Fibroblast of the aortic adventitia (primary cell): ENCODE measurements at places on chromosomes 13 and 19. TPM values are rescaled to one million over a fixed set of nuclear protein-coding genes. Genes with fewer than 3 reads are reported as not detected.

- no peak for DNase-seq
Measured at GRCh38 chr19:11356676-11357550, 1.7 kb downstream of the PLPPR2 start.

GRCh38 chr19:4831304-4831978 is at the start of gene TICAM1:
Gene TICAM1 (minus strand): TSS chr19:4831712. CDS start chr19:4818377, 13,335 bp downstream.
- DNase-seq: peak; percentile 68

- no peak for DNase-seq
Measured at GRCh38 chr19:8525401-8525684, 11.4 kb upstream of the ZNF414 start.

- DNase-seq: no peak
Measured at GRCh38 chr13:102548811-102549210, 48.0 kb upstream of the TPP2 start.

- DNase-seq: no peak
Measured at GRCh38 chr19:51329411-51329810, 12.5 kb downstream of the VSIG10L start.

GRCh38 chr13:36129539-36129938 is 1.6 kb downstream of the DCLK1 start:
- no peak for DNase-seq

DNA sequence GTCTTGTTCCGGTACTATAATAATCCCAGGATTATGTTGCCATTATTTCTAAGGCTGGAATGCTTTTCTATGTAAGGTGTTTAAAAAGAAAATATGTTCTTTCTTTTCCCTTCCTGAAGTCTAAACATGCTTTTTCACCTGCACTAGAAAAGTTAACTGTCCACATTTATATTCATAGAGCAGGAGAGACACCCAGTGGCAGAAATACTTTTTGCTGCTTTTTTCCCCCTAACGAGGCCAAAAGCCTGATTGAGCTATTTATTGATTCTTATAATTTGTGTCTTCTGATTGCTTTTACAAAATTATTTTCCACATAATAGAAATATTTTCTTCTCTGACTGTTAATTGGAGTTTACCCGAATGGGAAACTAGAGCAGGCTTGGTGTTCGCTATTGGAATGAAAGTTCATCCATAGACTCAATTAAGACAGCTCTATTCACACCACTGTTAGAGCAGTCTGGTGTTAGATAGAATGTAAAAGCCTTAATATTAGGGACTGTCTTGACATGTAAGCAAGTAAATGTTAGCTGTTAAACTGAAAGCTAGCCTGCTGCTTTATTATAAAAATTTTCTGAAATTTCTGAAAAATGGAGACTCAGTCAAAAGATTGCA is 15.8 kb downstream of the GPR180 start:
- peak; percentile 47 for DNase-seq

GRCh38 chr13:87094646-87095045 is 576.5 kb upstream of the SLITRK5 start:
- no peak for DNase-seq

GRCh38 chr13:113083402-113084061 is 22.1 kb upstream of the F7 start:
- peak; percentile 72 for DNase-seq

DNA sequence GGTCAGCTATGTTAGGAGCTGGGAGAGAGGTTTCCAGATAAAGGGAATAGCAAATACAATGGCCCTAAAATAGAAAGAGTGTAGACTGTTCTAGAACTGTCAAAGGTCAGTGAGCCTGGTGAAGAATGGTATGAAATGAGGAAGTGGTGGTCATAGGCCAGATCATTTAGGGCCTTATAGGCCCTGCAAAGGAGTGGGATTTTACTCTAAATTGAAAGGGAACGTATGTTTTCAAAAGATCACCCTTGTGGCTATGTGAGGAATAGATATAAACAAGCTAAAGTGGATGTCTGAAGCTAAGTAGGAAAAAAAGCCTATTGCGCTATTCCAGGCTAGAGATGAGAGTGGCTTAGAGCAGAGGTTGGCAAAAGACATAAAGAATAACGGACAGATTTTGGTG is 70.7 kb upstream of the TDRD3 start:
- DNase-seq: no peak

DNA sequence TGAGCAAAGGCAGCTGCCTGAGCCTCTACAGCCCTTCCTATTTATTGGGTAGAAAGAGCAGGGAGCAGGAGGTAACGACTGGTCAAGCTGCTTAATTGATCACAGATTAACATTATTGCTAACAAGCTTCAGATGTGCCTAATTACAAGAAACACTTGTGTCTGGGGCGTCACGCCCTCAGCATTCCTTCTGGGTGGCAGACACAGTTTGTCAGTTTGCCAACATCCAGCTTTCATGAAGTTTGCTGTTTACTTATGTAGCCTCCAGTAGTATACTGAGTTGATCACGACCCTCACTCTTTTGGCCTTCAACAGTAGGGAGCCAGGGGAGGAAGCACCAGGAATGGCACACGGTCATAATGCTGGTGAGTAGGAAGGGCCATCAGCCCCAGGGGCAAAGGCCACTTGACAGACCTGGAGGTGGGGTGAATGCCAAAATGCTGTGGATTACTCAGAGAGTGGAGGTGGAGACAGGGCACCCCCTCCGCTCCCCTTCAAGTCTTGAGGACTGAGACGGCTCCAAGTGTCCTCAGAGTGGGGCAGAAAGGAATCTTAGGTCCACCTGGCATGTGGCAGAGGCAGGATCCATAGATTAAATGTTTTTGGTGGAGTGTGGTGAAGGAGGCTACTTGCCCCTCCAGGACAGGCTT is 34.9 kb upstream of the PSPC1 start:
- DNase-seq: no peak

DNA sequence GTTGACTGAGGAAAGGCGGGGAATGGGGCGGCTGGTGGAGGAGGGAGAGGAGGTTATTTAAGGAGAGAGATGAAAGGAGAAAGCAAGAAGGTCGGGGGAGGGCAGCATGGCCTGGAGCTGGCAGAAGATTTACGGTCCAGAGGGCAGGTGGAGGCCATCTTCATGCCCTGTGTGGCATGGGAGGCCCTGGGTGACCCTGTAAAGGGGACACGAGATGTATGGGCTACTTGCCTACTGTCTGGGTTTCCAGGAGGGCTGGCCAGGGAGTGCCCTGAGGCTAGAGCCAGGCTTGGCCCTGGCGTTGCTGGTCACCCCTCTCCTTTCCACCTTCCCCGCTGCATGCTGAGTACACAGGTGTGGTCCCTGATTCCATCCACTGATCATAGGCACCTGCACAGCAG is 6.1 kb downstream of the WTIP start:
- DNase-seq: no peak

- DNase-seq: no peak
Measured at GRCh38 chr13:114226088-114226487, 8.6 kb upstream of the CDC16 start.

- no peak for DNase-seq
Measured at GRCh38 chr19:33194532-33194885, 379 bp downstream of the LRP3 start.

DNA sequence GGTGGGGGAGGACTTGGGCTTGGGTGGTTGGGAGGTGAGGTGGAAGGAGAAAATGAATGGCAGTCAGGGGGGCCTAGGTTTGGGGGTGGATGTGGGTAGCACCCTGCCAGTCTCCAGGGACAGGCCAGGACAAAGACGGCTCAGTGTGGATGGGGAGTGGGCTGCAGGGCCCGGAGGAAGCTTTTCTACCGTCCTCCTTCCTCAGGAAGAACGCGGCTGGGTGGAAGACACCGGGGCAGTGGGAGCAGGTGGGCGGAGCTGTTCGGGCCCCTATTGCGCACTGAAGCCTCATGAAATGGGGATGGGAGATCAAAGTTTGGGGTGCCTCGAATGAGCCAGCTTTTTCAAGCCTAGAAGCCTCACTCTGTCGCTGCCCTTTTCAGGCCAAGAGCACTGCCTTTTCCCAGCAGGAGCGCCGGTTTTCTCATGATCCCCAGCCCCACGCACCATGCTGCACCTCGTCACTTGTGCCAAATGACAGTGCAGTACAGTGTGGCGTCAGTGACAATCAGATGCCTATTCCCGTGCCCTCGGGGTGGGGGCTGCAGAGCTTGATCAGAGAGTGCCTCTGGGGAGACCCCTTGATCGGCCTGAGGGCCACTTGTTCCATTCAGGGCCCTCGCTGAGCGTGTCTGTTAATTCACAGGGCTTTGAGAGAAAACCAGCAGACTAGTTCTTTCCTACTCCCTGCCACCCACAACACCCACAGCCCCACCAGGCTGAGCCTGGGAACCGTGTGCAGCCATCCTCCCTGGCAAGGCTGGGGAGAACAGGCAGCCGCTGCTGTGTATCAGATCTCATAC is 1.5 kb downstream of the CALM3 start:
- peak; percentile 23 for DNase-seq

GRCh38 chr19:31349160-31349881 is at the start of gene TSHZ3:
Gene TSHZ3 (minus strand): TSS chr19:31349436. CDS start chr19:31349219, 217 bp downstream.
- DNase-seq: peak; percentile 88

DNA sequence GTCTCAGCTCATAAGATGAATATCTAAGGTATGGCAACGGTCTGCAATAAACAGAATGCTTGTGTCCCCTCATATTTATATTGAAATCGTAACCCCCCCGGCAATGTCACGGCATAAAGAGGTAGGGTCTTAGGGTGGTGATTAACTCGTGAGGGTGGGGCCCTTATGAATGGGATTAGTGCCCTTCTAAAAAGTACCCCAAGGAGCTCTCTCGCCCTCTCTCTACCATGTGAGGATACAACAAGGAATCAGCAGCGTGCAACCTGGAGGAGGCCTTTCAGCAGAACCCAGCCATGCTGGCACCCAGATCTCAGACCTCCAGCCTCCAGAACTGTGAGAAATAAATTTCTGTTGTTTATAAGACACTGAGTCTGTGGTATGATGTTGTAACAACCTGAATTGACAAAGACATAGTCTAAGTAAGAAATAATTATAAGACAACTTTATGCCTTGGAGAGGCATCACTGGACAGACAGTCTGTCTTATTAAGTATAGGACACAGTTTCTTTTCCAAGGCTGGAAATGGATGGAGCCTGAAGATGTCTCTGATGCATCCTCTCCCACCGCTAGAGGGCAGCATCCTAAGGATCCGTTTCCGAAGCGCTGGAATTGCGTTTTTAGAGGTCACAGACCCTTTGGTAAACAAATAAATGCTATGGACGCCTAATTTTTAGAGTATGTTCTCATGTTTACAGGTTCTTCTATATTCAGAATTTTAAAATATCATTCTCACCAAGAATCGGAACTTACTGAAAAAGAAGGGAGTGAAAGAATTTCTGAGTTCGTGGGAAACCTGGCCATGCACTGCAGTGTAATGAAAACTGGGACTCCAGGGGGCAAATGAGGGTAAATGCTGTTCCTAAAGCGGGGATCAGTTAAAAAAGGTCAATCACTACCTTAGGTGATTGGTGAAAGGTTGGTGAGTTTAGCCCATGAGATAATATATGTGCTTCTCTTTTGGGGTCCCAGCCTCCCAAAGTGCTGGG is 13.3 kb upstream of the LEUTX start:
- peak; percentile 61 for DNase-seq

- peak; percentile 89 for DNase-seq
Measured at GRCh38 chr19:4123615-4124568, at the start of gene MAP2K2. Gene MAP2K2 (minus strand): TSS chr19:4124122. CDS start chr19:4123875, 247 bp downstream.

- DNase-seq: peak; percentile 33
Measured at GRCh38 chr19:5038631-5039271, 69.8 kb downstream of the KDM4B start.

DNA sequence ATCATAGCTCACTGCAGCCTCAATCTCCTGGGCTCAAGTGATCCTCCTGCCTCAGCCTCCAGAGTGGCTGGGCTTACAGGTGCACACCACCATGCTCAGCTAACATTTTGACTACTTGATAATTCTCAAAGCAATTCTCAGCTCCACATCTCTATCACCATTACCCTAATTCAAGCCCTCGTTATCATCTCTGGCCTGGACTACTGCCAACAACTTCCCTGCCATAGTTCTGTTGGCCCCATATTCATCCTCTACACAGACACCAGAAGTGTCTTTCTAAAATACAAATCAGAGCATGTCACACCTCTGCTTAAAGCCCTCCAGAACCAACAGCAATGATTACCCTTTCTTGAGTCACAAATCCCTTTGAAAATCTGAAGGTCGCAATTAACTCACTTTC is 7.9 kb downstream of the FLT3 start:
- no peak for DNase-seq

GRCh38 chr13:77563111-77563510 is 27.6 kb downstream of the SCEL start:
- peak; percentile 45 for DNase-seq

DNA sequence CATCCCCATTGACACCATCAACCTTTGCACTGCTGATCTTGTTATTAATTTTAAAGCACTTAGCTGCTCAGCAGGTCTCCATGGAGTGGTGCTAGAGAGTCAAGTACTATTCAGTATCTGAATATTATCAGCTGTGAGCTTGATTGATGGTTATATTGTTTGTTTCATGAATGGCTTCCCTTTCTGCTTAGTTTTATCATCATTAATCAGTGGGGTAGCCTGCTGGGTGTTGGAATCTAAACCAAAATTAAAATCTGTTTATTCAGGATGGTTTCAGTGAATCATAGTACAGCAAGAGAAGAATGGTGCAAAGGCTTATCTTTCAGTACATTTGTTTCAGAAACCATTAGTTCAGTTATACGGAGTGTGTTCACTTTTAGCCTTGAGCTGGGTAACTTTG is 42.5 kb upstream of the SCEL start:
- peak; percentile 58 for DNase-seq

GRCh38 chr19:9295411-9295849 is 14.2 kb downstream of the ZNF699 start:
- no peak for DNase-seq

GRCh38 chr13:41286370-41286769 is 23.0 kb upstream of the MTRF1 start:
- no peak for DNase-seq

- no peak for DNase-seq
Measured at GRCh38 chr13:110533771-110534670, 27.5 kb downstream of the RAB20 start.

GRCh38 chr13:89796196-89796595 is 1551.3 kb upstream of the MIR17HG start:
- no peak for DNase-seq

IFI30 gene
- total RNA-seq: 0.90 and 23.1 TPM in 2 replicates

SLITRK1 gene
- total RNA-seq: 0.90 TPM in 1 of 2 replicates, not detected in the other

ZNF468 gene
- 8.5 and 15.9 TPM in 2 replicates for total RNA-seq

S1PR2 gene
- 9.7 and 44.6 TPM in 2 replicates for total RNA-seq

ZNF536 gene
- total RNA-seq: 0.33 and 0.90 TPM in 2 replicates

PLK5 gene
- not detected in 2 replicates for total RNA-seq

ZNF573 gene
- 10.4 and 34.8 TPM in 2 replicates for total RNA-seq

NLRP4 gene
- total RNA-seq: not detected in 2 replicates

KLK12 gene
- not detected in 2 replicates for total RNA-seq

CADM4 gene
- 0.27 and 1.1 TPM in 2 replicates for total RNA-seq

TMEM150B gene
- total RNA-seq: not detected in 2 replicates

NLRP11 gene
- total RNA-seq: not detected in 2 replicates

JUND gene
- total RNA-seq: 61.9 and 85.6 TPM in 2 replicates

LTBP4 gene
- 31.5 and 38.9 TPM in 2 replicates for total RNA-seq
